Karpas-422 (cell line): ENCODE measurements at places on chromosomes 4 and X. TPM values are rescaled to one million over a fixed set of nuclear protein-coding genes. Genes with fewer than 3 reads are reported as not detected.

DNA sequence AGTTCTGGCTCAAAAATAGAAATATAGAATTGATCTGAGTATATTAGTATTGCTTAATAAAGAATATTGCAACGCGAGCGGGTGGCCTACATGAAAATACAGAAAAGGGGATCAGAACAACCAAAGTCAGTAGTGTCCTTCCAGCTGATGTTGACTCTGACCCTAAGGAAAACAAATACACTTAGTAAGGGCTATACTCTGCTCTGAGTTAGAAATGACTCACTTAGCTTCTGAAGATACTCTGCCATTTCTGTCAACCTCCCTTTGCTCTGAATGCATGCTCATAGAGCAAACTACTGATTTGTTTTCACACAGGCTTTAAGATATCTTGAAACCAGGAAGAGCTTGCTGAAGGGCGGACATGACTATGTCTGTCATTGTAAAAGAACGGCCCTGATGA is 22.6 kb upstream of the NMU start:
- DNase-seq, result no peak

GRCh38 chr4:71272976-71273375 is 65.8 kb upstream of the SLC4A4 start:
- DNase-seq, result no peak

DNA sequence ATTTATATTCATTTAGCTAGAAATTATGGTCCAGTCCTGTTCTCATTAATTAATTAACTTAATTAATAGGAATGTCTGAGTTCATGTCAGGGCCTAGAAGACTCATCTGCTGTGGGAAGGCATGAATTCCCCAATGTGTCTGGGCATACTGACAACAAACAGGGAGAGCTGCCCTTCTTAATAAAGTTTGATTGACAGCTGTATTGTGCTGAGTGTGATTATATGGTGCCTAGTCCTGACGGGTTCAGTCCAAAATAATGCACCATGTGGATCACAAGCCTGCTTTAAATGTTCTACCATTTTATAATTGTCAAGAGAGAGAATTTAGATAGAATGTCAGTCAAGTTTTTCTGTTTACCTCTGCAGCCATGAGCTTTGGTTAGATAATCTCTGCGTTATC is 34.6 kb downstream of the ANXA10 start:
- DNase-seq, result no peak

DNA sequence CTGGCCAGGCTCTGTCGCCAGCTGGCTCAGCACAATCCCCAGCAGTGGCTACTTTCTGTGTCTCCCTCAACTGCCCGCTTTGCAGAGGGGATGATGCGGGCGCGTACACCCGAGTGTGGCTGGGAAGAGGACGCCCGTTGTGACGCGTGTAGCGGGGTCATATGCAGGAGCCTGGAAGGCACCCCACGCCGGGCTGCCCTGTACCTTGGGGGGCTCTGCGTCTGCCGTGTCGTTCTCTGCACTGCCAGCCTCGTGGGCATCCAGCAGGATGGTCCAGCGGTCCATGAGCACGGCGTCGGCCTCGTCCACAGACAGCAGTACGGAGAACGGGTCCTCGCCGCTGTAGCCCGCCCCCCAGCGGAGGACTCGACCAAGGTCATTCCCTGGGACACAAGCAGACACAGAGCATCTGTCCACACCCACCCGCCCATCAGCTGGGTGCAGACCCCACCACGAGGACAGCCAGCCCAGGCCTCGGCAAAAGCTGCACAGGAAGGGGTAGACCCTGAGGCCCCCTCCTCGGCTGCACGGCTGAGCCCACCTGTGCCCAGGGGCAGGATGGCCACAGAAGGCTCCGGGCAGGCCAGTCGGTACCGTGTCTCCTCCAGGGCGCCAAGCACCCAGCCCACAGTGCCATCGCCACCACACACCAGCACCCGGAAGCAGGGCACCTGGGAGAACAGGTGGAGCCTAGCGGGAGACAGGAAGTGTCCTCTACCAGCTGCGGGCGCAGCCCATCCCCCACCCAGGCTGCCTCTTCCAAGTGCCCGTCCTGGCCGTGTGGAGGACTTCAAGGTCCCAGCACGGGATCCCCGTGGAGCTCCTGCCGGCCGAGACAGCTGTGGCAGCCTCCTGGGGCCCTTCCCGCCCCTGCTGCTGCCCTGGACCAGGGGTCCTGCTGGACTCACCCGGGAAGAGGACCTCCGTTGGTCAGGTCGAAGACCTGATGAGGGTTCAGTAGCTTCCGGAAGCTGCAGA is 10.8 kb downstream of the DGKQ start:
- DNase-seq, result no peak

DNA sequence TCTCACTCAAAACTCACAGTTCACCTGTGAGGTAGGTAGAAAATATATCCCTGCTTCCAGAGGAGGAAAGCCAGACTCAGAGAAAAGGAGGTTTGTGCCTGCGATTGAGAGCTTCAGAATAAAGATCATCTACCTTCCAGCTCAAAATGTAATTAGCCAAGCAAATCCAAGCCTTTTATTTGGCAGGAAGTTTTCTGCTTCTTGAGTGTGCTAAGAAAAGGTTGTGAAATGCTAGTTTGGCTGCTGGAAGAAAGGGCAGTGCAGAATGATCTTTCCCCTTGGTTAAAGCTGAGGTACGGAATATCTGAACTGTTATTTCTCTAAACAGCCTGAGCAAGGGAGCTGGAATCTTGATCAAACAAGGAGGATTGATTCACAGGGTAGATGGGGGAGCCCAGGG is 59.7 kb upstream of the VCX3B start:
- DNase-seq, result no peak

DNA sequence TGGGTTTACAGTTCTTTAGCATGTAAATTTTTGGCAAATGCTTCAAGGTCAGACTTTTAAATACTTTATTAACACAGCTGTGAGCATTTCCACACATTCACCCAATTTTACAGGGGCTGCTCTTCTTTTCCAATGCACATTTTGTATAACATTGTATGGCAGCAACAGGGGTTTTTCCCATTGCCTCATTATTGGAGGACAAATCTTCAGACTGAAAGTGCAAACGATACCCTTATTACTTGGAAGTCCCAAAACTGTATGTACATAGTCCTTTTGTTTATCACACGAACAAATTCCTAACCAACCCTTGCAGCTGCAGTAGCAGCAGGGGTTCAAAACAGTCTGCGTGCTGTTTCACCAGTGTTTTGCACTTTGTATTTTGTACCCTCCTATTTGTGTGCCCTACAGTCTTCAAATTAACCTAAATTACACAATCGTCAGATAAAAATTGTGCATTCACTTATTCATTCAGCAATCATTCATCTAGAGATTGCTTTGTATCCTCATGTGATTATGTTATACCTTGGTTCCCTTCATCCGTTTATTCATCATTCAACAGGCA is 330.7 kb upstream of the RASGEF1B start:
- DNase-seq, result no peak

DNA sequence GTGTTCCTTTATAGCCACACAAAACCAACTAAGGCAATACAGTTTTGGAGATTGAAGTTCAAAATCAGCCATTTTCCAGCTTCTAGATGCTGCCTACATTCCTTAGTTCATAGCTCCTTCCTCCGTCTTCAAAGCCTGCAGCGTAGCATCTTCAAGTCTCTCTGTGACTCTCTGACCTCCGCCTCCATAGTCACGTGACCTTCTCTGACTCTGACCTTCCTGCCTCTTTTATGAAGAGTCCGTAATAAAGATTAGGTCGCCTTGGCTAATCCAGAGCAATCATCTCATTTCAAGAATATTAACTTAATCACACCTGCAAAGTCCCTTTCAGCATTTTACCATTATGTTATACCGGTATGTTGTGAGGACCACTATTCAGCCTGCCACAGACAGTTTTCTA is 60.4 kb downstream of the ZCCHC12 start:
- DNase-seq, result no peak

DNA sequence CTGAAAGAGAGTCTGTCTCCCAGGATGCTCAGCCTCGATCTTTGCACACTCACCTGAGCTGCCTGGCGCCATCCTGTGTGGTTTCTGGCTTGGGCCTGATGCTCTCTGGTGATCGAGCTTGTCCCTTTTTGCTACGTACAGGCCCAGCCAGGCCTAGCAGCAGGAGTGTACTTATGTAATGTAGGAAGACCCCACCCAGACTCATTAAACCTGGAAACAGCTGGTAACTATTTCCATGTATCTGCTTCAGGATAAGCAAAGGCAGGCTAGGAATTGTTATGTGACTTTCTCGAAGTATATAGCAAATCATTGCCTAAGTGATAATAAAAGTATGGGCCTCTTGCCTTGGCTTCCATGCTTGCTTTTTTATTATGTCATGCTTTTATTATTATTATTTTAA is 18.6 kb upstream of the ARSJ start:
- no peak for DNase-seq

DNA sequence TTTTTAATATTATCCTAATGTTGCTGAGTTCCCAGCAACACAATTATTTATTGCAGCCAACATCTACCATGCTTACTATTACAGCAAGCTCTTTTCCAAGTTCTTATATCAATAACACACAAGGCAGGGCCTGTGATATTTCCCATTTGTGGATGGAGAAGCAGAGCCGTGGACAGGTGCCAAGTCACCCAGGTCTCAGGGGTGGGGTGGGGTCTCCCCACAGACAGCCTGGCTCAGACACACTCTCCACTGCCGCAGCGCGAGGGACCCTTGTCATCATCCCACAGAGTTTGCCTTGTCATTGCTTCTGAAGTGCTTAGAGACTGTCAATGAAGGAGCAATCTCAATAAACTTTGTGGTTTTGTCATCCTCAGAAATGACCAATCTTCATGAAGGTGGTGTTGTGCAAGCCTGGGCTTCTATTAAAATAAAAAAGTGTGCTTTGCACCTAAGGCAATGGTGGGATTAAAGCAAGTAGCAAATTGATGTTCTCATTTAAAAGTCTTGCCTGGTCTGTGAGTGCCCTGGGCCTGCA is 76.1 kb downstream of the SORBS2 start:
- DNase-seq, result no peak

GRCh38 chr4:76439491-76439890 is 4.5 kb downstream of the SHROOM3 start:
- no peak for DNase-seq

DNA sequence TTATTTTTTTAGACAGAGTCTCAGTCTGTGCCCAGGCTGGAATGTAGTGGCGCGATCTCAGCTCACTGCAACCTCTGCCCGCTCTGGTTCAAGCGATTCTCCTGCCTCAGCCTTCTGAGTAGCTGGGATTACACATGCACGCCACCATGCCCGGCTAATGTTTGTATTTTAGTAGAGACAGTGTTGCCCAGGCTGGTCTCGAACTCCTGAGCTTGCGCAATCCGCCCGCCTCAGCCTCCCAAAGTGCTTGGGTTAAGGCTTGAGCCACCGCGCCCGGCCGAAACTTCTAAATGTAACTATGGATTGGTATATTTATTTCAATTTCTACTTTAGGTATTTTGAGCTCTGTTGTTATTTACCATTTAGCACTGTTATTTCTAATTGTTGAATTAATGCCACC is 79.4 kb downstream of the FAM193A start:
- no peak for DNase-seq

DNA sequence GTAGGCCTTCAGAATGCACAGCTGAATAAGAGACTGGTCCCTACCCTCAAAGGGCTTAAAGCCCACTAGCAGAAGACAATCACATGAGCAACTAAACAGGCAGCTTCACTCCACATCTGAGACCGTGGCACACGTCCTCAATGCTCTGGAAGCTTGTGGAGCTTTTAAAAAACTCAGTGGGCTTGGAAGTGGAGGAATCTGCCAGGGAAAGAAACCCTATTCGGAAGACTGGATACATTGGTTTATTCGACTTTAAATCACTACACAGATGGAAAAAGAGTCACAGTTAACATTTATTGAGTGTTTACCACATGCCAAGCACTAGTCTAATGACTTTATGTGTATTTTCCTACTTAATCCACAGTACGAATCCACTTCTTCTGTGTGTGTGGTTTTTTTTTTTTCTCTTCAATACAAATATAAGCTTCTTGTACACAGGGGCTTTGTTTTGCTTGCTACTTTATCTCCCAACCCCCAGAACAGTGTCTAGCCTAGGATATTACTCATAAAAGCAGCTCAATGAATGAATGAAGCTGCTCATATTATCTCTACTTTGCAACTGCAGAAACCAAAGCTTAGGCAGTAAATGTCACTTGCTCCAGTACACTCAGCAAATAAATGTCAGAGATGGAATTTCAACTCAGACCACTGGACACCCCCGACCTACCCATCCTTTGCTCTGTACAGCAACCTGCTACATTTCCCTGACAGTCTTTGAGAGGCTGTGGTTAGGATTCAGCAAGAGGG is 137.7 kb downstream of the LDB2 start:
- no peak for DNase-seq

DNA sequence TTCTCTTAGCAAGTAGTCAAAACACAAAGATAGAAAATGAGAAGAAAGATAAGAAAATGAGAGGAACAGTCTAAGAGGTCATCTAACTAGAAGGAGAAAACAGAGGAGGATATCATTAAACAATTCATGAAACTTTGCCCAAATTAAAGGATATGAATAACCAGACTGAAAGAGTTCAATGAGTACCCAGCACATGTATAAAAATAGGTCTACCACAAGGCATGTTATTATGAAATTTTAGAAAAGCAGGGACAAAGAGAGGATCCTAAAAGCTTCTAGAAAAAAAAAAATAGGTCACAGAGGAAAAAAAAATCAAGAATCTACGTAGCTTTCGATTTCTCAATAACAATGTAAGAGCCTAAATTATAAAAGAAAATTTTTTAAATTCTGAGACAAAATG is 118.5 kb downstream of the WDFY3 start:
- no peak for DNase-seq

DNA sequence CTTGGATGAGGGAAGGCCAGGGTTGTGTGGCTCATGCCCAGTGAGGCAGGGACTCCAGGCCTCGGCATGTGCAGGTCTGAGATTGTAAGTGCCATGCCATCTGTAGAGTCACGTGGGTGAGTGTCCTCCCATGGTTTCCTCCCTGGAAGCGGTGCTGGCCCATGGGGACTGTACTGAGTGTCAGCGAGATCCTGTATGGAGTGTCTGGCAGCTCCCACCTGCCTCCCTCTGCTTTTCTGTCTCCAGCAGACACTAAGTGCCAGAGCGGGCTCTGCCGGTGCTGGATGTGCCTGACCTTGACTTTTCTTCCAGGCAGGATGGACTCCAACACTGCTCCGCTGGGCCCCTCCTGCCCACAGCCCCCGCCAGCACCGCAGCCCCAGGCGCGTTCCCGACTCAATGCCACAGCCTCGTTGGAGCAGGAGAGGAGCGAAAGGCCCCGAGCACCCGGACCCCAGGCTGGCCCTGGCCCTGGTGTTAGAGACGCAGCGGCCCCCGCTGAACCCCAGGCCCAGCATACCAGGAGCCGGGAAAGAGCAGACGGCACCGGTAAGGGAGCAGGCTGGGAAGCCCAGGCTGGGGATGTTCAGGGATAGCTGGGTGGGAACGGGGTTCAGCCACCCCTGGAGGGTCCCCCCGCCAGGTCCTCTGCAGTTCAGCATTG is 7.6 kb downstream of the WFS1 start:
- no peak for DNase-seq

GRCh38 chr4:183407635-183408464 is 36.6 kb upstream of the CDKN2AIP start:
- no peak for DNase-seq

- DNase-seq, result no peak
Observed at GRCh38 chr4:108902769-108903168, 139.9 kb upstream of the ETNPPL start.

PPEF2 gene
- total RNA-seq, result not detected in 2 replicates

MTHFD2L gene
- total RNA-seq, result 10.5 and 23.6 TPM in 2 replicates

ALB gene
- not detected in 2 replicates for total RNA-seq
